Liver (tissue), 10 donors: ENCODE measurements at places on chromosomes 5 and 9.

- no peak for DNase-seq
Observed at GRCh38 chr9:136839229-136840139, 2.8 kb upstream of the AJM1 start.

- no peak for DNase-seq
Observed at GRCh38 chr9:135879237-135879601, 28.1 kb downstream of the CAMSAP1 start.

DNA sequence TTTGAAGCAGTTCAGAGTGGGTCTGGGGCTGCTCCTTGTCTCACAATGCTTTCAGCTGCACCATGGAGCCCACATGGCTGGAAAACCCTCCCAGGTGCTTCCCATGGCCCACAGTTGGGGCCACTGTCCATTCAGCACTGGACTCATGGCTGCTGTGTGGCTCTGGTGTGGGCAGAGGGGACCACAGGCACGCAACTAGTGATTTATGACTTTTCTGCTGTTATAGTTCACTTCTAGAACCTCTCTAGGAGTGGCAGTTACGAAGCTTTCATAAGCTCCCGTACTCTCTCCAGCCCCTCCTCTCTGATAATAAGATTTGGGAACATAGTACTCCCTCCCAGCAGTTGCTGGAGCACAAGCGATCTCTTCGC lies 29.0 kb downstream of the GLRA1 start:
- no peak for DNase-seq

GRCh38 chr5:171640480-171640879 lies 145.1 kb upstream of the SMIM23 start:
- DNase-seq: no peak

- no peak for DNase-seq
Observed at GRCh38 chr5:175712681-175713085, 54.8 kb downstream of the HRH2 start.

- no peak for DNase-seq
Observed at GRCh38 chr5:159764283-159765134, 151.8 kb upstream of the ADRA1B start.

- DNase-seq: no peak
Observed at GRCh38 chr5:10933121-10933520, 172.1 kb upstream of the DAP start.

GRCh38 chr9:107805201-107805600 lies 315.6 kb upstream of the KLF4 start:
- DNase-seq: no peak

DNA sequence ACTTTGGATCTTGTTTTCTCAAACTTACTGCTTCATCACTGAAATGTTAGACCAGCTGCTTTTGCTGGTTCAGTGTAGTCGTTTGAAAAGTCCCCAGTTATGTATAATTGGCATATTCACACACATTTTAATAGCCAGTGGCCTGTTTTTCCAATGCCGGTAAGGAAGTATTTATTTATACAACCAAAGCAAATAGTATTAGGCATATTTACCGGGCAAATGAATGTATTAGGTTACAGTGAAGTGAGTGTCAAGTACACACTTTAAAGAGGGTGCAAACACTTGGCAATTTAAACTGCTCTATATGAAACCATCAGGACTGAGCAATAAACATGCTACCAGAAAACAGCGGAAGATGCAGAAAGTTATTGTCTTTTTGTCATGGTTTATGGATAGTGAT lies 242.9 kb downstream of the MCTP1 start:
- DNase-seq: no peak

DNA sequence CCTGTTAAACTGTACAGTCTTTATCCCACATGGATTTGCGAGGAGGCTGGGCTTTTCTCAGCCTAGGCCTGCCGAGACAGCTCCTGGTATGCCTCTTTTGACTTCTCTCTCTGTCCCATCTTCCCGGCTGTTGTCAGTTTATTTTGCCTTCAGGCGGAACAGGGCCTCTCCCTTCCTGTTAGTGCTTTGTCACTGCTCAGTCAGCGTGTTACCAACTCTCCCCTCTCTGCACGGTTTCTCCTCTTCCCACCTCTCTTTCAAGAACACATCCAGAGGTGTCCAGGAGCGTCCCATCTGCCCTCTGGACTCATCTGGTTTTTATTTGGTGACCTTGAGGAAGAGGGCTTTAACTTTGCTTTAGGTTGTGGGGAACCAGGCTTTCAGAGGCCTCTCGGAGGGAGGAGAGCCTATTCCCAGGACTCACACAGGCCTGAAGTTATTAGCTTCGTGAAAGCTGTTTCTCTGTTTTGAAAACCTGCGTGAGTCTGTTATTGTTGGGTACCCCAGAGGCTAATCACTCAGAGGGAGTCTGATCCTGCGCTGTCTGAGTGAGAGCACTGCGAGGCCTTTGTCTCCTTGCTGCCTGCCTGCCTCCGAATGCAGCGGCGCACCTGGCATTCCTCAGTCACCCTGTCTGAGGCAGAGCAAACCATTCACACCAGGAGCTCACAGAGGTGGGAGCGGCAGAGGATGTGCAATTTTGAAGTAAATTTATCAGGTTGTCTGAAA lies 234.4 kb upstream of the MPDZ start:
- no peak for DNase-seq

DNA sequence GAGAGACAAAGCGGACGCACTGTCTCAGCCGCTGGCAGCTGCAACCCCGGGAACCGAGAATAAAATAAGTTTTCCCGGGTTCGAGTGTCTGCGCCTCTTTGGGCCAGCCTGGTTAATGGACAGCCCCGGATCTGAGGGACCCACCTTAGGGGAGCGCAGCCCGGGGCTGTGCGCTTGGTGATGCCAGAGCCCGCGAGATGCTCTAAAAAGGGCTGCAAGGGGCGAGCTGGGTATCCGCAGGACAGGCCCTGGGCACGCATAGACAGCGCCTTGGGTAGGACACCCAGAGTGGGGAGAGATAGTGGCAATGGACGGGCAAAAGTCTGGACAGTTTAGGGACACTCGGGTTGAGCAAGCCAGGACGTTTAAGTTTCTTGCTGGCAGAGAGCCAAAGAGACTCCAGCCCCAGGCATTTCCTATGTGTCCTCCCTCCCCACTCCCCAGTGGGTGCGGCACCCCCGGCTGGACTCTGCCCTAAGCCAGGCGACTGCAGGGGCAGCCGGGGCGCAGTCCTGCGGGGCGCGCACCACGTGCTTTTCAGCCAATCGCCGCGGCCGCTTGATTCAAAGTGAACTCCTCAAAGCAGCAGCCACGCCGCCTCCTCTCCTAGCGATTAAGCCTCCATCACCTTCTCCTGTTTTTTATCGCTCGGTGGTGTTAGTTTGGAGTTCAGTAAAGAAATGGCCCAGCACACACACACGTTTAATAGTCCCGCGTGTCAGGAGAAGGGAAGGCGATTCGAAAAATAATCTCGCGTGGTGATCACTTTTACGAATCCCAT lies 616 bp upstream of the ENC1 start:
- peak; percentile 79 for DNase-seq

DNA sequence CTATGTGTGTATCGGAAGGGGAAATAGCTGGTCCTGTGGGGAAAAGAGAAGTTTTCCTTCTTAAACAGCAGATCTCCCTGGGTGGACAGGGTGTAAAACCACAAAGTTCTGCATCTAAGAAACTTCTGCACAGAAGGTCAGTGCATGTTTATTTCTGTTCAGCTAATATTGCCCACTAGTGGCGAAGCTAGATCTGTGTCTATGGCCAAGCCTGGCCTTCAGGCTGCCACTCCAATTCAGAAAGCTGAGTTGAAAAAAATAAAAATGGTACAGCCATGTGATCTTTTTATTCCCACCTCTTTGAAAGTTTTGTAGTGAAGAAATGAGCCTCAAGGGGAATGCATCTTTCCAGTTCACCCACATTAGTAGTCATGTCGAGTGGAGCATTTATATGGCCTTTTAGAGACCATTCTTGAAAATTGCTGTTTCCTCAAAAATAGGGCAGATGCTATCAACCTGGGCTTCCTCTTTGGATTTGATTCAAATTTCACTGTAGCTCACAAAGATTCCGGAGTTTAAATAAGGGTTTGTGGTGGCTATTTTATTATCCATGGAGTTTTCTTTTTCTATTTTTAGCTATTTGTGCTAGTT lies 488.0 kb downstream of the PRELID2 start:
- DNase-seq: no peak
